ENCODE measurements at places on chromosomes 4 and X. TPM values are rescaled to one million over a fixed set of nuclear protein-coding genes. Genes with fewer than 3 reads are reported as not detected.

GABRG1 gene
- not detected for total RNA-seq

NXT2 gene
- total RNA-seq: 23.2 TPM

LRP2BP gene
- total RNA-seq: 0.71 TPM

GPR119 gene
- total RNA-seq: not detected

CDS1 gene
- 0.13 TPM for total RNA-seq

PPARGC1A gene
- 101 TPM for total RNA-seq

HMX1 gene
- total RNA-seq: 1.3 TPM

TEX13B gene
- not detected for total RNA-seq

SMIM43 gene
- total RNA-seq: not detected

WWC2 gene
- 12.7 TPM for total RNA-seq

VCX gene
- total RNA-seq: 0.85 TPM

ADAM29 gene
- total RNA-seq: not detected

EREG gene
- total RNA-seq: not detected

TCEAL9 gene
- 72.0 TPM for total RNA-seq

ADGRG4 gene
- not detected for total RNA-seq

RAB41 gene
- total RNA-seq: not detected

RTL9 gene
- total RNA-seq: 0.13 TPM

FATE1 gene
- total RNA-seq: not detected

DUSP9 gene
- 6.1 TPM for total RNA-seq

KCNIP4 gene
- total RNA-seq: 0.08 TPM

CTAG1B gene
- total RNA-seq: not detected

SHISA3 gene
- not detected for total RNA-seq

RP2 gene
- total RNA-seq: 11.8 TPM

SMIM10 gene
- total RNA-seq: 0.26 TPM
